T-helper 1 cell (primary cell): ENCODE measurements at places on chromosomes 13 and 19.

GRCh38 chr19:6806488-6806887, 34.0 kb downstream of the VAV1 start:
- no peak for DNase-seq

GRCh38 chr13:95948656-95949055, 104.5 kb downstream of the UGGT2 start:
- DNase-seq: no peak

- DNase-seq: no peak
These were observed 124.4 kb downstream of the RNF17 start for GRCh38 chr13:24888291-24888931.

- DNase-seq: peak; percentile 41
These were observed 75.6 kb upstream of the TM9SF2 start for GRCh38 chr13:99425485-99426341.

DNA sequence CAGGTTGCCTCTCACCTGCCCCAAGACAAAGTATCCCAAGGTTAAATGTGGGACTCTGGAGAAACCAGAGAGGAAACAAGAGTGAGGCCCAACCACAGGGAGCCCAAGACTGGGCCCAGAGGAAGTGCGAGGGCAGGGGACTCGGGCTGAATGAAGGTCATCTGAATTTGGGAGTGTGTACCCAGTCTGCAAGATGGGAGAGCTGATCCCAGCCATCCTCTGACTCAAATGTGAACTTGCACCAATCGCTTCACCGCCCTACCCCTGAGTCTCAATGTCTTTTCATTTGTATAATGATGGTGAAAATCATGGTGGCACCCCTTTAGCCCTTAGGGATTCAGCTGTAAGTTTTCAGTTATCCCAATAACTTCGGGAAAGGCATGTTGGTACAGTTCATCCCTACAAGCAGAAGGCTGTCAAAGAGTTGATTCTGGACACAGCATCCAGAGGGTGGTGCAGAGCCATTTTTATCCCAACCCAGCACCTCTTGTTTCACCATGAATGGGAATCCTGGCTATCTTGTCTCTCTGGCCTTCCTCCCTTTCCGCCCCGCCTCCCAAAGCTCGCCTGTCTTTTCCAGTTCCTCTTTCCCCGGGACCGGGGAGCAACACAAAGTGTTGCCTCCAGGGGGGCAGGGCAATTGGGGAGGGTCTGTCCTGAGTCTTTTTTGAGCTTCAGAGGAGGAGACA, 123.4 kb downstream of the NUFIP1 start:
- no peak for DNase-seq

DNA sequence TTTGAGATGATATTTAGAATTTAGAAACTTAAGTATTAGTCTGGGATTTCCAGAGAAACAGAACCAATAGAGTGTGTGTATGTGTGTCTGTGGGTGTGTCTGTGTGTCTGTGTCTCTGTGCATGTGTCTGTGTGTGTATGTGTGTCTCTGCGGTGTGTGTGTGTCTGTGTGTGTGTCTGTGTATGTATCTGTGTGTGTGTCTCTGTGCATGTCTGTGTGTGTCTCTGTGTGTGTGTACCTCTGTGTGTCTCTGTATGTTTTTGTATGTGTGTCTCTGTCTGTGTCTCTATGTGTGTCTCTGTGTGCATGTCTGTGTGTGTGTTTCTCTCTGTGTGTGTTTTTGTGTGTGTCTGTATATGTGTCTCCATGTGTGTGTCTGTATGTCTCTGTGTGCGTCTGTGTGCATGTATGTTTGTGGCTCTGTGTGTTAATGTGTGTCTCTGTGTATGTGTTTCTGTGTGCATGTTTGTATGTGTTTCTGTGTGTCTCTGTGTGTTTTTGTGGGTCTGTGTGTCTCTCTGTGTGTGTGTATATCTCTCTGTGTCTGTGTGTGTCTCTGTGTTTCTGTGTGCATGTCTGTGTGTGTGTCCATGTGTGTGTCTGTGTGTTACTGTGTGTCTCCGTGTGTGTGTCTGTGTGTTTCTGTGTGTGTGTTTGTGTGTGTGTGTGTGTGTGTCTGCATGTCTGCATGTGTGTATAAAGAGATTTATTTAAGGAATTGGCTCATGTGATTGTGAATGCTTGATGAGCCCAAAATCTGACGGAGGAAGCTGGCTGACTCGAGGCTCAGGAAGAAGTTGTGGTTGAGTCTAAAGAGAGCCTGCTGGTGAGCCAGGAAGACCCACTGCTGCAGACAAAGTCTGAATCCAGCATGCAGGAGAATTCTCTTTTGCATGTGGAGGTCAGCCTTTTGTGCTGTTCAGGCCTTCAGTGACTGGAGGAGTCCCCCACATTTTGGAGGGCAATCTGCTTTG, 22.2 kb downstream of the GPR42 start:
- no peak for DNase-seq

GRCh38 chr19:6802336-6803035, 30.0 kb downstream of the VAV1 start:
- peak; percentile 42 for DNase-seq

- no peak for DNase-seq
These were observed 577.1 kb upstream of the PRR20A start for GRCh38 chr13:56563663-56564062.

DNA sequence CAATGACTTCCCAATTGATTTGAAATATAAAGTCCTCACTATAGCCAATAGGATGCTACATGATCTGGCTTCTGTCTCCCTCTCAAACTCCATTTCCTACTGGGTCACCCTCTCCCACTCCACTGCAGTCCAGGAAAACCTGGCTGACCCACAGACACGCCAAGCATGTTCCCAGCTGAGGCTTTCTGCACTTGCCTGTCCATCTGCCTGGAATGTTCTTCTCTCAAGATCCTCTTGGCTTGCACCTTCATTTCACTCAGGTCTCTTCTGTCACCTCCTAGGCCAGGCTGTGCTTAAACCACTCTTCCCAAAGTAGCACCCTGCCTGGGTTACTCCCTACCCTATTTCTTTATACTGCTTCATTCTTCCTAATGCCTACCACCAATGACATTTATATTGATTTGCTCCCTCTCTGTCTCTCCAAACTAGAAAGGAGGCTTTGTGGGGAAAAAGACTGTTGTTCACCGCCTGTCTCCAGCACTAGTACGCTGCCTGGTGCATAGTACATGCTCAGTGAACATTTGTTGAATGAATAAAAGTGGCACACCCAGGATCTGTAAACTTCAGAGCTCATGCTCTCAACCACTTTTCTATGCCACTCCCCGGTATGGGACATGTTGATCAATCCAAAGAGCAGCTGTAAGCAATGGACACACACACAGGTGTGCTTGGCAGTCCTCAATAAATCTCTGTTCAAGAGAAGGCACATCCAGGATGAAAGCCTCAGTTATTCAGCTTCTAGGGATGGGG, 261.3 kb downstream of the FOXO1 start:
- DNase-seq: no peak

DNA sequence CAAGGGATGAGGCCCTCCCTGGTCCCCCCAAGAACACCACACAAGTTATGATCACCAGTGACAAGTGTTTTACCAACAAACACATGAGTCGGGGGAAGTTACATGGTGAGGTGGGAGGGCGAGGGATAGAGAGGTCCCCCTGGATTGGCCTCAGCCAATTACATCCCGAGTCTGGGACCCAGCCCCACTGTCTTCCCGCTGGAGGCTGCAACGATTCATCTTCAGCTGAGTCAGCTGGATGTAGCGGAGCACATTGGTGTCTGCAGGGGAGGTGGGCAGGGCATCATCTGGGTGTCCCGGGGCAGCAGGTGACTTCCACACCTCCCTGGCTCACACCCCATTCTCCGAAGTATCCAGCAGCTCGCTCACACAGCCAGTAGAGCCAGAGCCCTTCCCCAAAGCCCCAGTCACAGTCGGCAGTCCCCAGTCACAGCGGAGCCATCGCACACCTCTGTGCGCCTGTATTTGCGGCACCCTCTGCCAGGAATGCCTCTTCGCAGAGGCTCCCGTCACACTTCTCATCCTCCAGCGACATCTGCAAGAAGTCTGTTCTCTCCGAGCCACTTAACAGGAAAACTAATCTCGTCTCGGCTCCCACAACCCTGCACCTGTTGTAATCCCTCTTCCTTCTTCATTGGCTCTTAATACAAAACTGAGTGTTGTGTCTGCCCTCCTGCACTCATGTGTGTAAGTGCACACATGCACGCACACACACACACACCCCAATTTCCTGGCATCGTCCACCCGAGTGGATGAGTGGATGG, 2.0 kb downstream of the TTC9B start:
- no peak for DNase-seq

GRCh38 chr19:18699403-18700054, 16.0 kb downstream of the CRTC1 start:
- DNase-seq: no peak

GRCh38 chr13:40096357-40096901, 441.0 kb downstream of the COG6 start:
- DNase-seq: peak; percentile 1

GRCh38 chr19:23971598-23971997, 56.9 kb downstream of the ZNF726 start:
- no peak for DNase-seq

GRCh38 chr19:5321066-5321642, 19.5 kb downstream of the PTPRS start:
- no peak for DNase-seq

DNA sequence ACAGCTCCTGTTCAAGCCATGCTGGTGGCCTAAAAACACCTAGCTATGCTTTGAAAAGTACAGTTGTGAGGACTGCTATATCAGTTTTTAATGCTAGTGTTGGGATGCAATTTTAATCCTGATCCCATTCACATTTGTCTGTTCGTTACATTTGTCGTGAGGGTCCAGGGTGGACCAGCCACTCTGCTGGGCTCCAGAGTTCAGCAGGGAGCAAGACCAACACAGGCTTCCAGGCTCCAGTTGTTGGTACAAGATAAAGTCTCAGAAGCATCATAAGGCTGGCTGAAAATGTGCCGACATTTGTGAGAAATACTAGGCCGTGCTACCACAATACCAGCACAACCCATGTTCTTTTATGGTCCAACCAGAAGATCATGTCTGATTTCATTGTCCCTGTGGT, 210.6 kb downstream of the SLC7A1 start:
- no peak for DNase-seq

DNA sequence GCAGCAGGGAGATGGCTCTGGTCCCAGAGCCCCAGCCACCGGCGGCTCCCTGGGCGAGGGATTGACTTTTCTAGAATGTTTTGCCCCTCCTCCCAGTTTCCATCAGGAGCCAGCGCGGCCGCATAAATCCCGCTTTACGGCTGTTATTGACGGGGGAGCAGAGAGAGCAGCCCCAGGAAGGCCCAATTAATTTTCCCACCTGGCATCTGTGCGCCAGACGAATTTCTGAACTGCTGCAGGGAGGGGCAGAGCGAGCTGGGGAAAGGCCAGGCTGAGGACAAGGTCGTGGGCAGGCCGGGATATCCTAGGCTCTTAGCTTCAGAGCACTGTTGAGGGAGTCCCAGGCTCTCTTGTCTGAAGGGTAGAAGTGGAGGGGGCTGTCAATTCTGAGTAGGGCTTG, 24.7 kb downstream of the ZNRF4 start:
- no peak for DNase-seq

- DNase-seq: no peak
These were observed 6.3 kb upstream of the RDH13 start for GRCh38 chr19:55068950-55069864.

- DNase-seq: no peak
These were observed 285.6 kb downstream of the MTUS2 start for GRCh38 chr13:29105779-29106178.

GRCh38 chr19:28523619-28524018, 689.3 kb downstream of the UQCRFS1 start:
- no peak for DNase-seq

DNA sequence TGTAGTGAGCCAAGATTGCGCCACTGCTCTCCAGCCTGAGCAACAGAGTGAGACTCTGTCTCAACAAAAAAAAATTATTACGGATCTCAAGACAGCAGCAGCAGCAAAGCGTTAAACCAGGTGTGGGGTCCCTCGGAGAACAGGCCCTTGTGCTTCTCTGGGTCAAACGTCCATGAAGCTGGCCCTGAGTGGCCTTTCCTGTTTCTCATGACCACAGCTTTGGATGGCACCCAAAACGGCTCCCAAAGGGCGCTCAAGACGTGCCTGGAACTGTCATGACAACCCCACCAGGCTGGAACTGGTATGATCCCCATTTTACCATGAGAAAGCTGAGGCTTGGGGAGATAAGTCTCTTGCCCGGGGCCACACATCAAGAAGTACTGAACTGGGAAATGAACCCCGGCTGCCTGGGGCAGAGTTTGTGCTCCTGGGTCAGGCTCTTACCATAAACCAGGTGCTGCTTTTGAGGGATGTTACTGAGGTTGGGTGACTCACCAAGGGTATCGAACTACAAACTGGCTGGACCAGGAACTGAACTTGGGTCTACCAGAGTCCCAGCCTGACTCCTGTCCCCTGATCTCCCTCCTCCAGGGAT, 11.6 kb upstream of the SAMD1 start:
- no peak for DNase-seq
